ENCODE measurements at places on chromosomes 3 and 15.

- DNase-seq, result no peak
Measured at GRCh38 chr15:33068007-33068481, 126.5 kb downstream of the FMN1 start.

GRCh38 chr15:93895976-93896770 lies 335.2 kb upstream of the MCTP2 start:
- no peak for DNase-seq

DNA sequence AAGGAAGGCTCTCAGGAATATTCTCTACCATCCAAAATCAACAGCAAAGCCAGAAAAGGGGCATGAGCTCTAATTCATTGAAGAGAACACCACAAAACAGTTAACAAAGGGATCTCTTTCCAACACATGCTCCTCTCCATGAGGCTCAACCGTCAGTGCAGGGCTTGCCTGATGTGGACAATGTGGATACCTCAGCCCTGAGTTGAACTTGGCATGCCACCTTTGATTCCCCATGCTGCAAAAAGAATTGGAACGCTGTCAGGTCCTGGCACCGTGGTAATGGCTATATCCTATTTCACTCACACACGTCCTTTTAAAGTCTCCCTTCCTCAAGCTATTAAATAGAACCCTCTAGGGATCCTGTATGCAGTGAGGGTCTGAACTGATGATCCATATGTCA lies 30.7 kb upstream of the IP6K2 start:
- DNase-seq, result no peak

GRCh38 chr3:50156549-50157493 lies 1.7 kb downstream of the SEMA3F start:
- no peak for DNase-seq

- DNase-seq, result no peak
Measured at GRCh38 chr3:124292329-124292728, 300.4 kb upstream of the ROPN1 start.

GRCh38 chr15:41950489-41950888 lies 21.9 kb downstream of the EHD4 start:
- DNase-seq, result no peak
